ENCODE measurements at places on chromosomes 1 and 21.

DNA sequence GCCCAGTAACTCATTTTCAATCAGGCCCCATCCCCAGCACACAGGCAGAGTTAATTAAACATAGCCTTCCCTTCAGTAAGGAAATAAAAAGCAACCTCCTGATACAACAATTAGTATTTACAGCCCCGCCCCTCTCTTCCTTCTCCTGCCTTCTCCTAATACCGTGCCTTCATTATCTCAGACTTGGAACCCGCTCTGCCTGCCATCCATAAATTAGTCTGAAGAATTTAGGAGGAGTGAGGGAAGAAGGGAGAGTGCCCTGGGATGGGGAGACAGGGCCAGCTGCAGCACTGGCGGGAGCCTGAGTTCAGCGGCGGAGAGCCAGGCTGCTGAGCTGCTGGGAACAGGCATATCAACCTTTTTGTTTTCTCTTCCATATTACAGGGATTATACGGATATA, 172.8 kb downstream of the ACTL8 start:
- DNase-seq, result no peak

DNA sequence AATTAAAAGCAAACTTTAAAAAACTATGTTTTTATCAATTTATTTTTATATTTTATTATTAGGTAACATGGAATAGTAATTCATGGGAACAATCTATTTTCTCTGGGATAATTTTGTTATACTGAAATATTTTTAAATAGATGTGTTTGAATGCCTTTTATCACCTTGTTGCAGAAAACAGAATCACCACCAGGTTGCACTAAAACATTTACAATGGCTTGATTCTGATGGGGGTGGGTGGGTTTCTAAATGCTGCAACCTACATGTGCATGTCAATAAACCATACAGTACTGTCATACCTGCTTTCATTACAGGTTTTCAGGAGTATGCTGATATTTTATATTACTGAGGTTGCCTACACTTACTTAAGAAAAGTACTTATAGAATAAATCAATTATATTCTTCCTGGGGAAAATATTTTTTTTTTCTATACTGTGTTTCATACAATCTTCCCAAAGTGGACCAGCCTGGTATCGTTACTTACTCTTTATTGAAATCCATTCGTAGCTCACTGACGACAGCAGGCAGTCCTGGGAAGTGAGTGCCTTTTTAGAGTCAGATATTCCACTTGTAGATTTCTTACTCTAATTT, 132.8 kb downstream of the PTPRC start:
- DNase-seq, result no peak

DNA sequence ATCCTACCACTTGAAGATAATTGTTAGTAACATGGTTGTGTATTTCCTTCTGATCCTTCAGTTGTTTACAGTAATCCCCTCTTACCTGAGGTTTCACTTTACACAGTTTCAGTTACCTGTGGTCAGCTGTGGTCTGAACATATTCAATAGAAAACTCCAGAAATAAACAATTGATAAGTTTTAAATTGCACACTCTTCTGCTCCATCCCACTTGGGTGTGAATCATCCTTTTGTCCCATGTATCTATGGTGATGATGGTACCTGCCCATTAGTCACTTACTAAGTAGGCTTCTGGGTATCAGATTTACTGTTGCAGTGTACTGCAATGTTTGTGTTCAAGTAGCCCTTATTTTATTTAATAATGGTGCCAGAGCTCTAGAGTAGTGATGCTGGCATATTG, 62.5 kb downstream of the OSBPL9 start:
- no peak for DNase-seq

DNA sequence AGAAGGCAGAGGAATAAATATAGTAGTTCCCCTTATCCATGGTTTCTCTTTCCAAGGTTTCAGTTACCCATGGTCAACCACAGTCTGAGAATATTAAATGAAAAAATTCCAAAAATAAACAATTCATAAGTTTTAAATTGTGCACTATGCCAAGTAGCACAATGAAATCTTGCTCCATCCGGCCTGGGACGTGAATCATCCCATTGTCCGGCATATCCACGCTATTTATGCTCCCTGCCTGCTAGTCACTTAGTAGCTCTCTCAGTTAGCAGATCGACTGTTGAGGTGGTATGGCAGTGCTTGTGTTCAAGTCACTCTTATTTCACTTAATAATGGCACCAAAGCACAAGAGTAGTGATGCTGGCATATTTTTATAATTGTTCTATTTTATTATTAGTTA, 58.6 kb upstream of the ARHGAP29 start:
- no peak for DNase-seq

DNA sequence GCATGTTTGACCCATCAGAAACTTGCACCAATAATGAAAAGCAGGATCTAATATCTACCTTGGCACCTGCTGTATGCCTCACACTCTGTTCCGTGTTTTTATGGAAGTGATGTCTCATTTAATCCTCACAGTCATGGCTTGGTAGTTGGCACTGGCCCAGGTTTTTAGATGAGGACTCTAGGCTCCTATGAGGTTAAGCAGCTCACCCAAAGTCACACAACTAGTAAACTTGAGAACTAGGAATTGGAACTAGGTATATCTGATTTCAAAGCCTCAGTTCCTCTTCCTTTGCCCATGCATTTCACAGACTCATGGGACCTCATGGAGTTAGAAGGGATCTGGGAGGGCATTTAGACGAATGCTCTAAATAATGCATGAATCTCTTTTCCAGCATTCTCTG, 21.3 kb upstream of the TARBP1 start:
- no peak for DNase-seq

- DNase-seq, result peak; percentile 41
Measured at GRCh38 chr1:119046429-119046784, 58.3 kb upstream of the TBX15 start.

DNA sequence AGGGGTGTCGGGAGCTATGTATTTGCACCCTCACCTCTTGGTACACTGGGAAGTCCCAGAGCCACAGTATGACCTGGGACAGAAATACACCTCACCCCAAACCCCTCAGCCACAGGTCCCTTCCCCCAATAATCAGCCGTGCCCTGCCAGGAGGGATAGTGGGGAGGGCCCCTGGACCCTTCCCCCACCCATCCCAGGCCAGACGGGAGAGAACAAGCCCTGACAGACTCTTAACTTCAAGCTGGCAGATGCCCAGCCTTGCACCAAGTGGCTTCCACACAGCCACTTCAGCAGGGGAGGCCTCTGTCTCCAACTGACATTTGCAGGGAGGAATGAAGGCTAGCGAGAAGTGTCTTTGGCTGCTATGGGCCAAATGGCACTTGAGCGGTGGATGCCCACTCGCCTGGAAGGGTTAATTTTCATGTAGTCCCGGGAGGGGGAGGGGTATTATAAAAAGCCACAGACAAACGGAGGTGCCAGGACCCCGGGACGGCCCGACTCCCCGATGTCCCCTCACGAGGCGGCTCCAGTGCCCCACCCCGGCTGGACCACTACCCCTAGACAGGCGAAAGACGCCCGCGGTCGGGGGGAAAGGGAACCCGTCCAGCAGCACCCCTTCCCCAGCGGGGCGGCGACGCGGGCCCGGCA, 495 bp downstream of the SYNC start:
- peak; percentile 79 for DNase-seq

- no peak for DNase-seq
Measured at GRCh38 chr1:45820788-45821187, 17.4 kb downstream of the MAST2 start.

DNA sequence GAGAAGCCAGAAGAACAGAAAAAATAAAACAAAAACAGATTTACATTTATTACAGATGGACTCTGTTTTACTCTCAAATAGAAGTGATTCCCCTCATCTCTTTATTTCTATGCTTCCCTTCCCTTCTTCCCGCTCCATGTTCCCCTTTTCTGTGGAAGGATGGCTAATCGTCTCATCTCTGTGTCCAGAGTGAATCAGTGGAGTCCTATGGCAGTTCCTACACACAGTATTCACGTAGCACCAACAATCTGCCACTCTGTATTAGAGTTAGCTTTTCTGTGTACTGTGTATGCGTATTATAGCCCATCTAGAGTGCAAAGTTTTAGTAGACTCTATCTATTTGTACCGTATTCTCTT, 6.8 kb upstream of the ERO1B start:
- DNase-seq, result no peak

- DNase-seq, result no peak
Measured at GRCh38 chr1:30934613-30935012, 26.1 kb upstream of the SDC3 start.

- no peak for DNase-seq
Measured at GRCh38 chr1:229029879-229030235, 241.1 kb upstream of the RAB4A start.

DNA sequence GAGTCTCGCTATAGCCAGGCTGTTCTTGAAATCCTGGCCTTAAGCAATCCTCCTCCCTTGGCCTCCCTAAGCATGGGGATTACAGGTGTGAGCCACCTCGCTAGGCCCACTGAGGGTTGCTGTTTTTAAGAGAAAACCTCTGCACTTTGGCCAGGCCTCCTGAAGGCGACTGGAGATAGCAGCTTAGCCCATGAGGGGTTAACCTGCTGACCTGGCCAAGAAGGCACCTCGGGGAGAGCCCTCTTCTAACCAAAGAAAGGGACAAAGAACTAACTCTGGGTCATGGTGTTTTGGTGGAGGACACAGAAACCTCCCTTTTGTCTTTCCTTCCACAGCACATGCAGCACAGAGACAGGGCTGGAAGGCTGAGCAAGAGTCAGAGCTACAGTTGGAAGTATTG, 17.7 kb upstream of the KNCN start:
- no peak for DNase-seq

DNA sequence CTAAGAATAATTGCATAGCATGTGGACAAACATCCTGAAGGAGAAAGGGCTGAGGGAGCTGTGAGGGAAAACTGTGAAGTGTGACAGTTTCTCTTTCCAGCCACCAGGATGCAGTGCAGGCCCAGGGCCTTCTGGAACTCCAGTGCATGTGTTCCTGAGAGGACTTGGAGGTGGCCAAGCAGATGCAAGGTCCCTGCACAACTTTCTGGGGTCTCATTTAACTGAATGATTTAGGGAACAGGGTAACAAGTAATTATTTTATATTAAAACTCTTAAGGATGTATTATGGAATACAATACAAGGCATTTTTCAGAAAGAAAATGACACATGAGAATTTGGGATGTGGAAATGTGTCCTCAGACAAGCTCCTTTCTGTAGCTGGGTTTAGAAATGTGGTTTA, 61.2 kb upstream of the MCOLN3 start:
- DNase-seq, result peak; percentile 53

DNA sequence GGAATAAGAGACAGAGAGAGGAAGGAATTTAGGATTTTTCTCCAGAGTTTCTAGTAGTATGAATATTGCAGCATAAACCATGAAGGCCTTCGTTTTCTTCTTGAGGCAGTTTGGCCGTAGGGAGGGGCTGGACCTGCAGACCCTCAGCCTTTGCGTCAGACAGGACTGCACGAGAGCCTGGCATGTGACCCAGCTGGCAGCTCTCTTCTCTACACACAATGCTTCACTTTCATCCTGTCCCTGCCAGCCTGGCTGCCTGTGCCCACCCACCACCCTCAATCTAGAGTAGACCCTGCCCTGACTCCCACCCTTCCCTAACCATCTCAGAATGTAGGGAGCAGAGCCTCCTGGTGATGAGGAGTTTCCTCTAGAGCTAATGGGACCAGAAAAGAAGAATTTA, 1.6 kb downstream of the CA14 start:
- no peak for DNase-seq

DNA sequence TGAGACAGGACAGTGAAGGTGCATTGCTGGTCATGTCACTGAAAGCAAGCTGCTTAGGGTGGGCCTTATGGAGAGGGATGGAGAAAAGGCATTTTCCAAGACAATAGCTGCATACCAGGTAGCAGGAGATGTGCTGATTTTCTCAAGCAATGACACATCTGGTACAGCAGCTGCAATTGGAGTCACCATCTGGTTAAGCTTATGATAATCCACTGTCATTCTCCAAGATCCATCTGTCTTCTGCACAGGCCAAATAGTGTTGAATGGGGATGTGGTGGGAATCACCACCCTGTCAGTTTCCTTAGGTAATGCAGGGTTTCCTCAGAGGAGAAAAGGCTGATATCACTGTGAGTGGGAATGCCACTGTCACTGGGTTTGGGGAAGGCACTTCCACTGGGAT, 54.6 kb downstream of the ADSS2 start:
- DNase-seq, result no peak

DNA sequence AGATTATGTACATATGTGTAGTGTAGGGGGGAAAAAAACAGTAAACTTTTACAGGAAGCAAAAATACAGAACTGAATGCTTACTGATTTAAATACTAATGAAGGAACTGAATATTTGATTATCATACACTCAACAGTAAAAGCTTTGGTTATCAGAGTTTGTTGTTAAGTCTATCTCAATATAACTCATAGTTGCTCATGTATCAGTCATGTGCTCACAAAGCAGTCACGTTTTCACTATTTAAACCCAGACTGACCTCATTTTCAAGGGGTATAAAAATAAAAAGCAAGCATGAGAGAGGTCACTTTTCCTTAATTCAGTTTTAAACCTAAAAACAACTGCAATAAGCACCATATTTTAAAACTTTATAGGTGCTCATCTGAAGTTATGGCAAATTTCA, 6.9 kb upstream of the NRAS start:
- no peak for DNase-seq

GRCh38 chr1:67214420-67215174, 48.3 kb downstream of the IL23R start:
- no peak for DNase-seq

DNA sequence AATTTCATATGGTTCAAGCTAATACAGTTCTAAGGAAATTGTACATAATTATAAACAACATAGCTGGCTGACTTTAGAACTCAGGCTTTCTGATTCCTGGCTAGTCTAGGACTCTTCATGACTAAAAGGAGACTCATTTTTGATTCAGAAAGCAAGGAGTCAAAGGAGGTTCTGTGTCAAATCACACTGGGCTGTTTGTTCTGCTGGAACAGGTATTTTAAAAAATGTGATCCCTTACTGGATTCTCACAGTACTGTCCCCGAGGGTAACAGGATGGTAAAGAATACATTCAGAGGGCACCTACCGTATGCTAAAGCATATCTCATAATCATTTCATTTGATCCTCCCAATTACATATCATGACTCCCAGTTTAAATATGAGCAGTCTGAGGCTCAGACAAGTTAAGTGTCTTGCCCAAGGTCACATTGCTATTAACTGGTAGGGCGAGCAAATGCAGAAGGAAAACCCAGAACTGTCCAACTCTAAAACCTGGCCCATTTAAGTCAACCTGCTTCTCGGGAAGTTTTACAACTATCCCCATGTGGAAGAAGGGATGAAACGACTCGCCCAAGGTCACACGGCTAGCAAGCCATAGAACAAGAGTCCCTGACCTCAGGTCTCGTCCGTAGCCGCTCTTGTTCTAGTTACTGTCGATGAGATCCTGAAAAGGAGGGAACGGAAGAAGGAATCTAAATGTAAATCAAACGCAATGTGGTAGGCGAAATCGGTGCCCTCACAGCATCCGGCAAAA, 675 bp downstream of the MYSM1 start:
- no peak for DNase-seq

GRCh38 chr1:235423214-235423652, 56.0 kb downstream of the TBCE start:
- DNase-seq, result no peak

GRCh38 chr1:231986631-231987336, 360.2 kb downstream of the DISC1 start:
- no peak for DNase-seq

GRCh38 chr1:172378109-172378760, 42.2 kb upstream of the C1orf105 start:
- no peak for DNase-seq
